ENCODE measurements at places on chromosomes 5 and 9. TPM values are rescaled to one million over a fixed set of nuclear protein-coding genes. Genes with fewer than 3 reads are reported as not detected.
A peak's percentile ranks its signal among the peaks of the same experiment; 100 is the strongest.

GRCh38 chr5:136631186-136631585 lies 265.8 kb upstream of the TRPC7 start:
- no peak for DNase-seq

DNA sequence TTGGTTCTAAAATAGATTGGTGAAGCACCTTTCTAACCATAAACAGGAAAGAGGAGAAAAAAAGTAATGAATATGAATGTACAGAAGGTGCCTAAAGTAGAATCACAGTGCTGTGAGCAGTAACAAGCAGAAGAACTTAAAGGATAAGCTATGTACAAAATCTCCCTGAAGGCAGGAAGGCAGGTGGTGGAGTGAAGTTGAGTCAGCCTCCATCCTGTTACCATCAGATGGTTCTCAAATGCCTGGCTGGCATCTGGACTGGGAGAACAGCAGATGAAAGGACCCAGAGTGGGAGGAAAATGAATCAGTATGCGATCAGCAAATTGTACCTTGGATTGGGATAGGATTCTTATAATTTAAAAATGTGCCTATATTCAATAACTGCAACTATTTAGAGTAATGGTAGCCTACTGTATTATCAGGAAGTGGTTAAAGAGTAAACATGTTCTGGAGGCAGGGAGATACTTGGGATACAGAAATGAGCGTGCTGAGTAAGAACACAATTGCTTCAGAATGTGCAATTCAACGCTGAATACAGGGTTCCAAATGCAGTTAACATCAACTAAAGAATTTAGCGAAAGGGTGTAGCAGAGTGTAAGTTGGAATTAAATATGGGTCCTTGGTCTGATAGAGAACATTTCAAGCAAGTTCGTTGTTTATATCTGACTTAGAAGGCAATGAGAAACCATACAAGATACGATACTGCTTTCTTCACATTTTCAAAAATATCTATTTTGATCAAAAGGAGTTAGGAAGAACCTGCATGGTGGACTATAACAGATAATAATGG lies 21.1 kb upstream of the FER start:
- DNase-seq = no peak

- no peak for DNase-seq
Measured at GRCh38 chr9:70835323-70835722, 286.1 kb downstream of the TRPM3 start.

The UNC13B gene
- polyA plus RNA-seq = 27.5 TPM

GRCh38 chr5:160605266-160605665 lies 183.6 kb downstream of the PTTG1 start:
- no peak for DNase-seq

GRCh38 chr9:121858788-121859187 lies 207.4 kb downstream of the DAB2IP start:
- DNase-seq = no peak

DNA sequence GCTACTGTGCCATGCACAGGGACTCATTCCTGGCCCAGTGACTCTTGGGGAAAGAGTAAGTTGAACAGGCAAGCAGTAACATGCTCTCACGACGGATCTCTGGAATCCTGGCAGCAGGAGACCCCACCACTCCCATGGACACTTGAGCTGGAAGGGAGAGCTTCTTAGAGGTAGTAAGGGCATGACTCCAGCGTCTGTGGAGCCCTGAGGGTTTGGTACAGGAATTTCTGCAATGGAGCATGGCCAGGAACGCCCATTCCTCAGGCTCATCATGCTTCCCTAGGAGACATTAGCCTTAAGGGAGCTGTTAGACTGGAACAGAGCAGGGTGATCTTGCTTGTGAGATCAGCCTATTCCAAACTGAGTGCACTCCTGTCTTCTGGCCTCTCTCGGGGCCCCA lies 212.9 kb downstream of the MAT2B start:
- DNase-seq = no peak

The TMEFF1 gene
- 4.4 TPM for polyA plus RNA-seq

GRCh38 chr5:15529821-15530220 lies 29.8 kb downstream of the FBXL7 start:
- no peak for DNase-seq

The NIPBL gene
- 81.8 TPM for polyA plus RNA-seq

The SH2D3C gene
- 13.8 TPM for polyA plus RNA-seq

DNA sequence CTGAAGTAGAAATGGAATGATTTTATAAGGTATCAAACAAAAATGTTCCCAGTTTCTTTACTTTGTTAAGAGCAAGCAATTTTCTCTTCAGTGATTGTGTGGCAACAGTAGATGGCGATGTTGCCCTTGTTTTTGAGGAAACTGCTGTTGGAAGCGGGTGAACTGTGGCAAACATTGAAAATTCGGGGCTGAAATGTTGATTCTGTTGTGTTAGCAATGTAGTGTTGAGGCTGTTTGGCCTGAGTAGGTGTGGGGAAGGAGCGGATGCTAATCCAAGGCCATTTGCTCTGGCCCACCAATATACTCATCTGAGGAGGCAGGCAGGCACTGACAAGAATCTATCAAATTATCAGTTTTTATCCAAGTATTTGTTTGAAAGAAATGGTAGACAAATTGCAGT lies 129.8 kb downstream of the SLC12A2 start:
- peak; percentile 57 for DNase-seq

- DNase-seq = no peak
Measured at GRCh38 chr5:142357469-142358090, 32.8 kb upstream of the SPRY4 start.

The TRAF1 gene
- polyA plus RNA-seq = 7.3 TPM

DNA sequence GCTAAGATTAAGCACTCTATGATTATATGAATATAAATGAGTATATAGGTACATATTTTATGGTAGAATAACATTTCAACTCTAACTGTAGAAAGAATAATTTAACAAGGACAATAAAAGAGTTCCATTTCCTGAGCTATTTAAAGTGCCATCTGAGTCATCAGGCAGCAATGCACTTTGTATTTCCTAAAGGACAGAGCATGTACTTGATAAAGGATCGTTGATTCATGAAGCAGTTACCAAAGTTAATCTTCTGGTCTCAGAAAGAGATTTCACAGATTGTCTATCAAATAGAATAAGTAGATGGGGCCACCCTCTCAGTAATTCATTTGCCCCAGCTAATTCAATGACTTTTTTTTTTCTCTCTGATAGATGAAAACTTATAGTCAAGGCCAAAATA lies 747.8 kb downstream of the CDH18 start:
- no peak for DNase-seq

DNA sequence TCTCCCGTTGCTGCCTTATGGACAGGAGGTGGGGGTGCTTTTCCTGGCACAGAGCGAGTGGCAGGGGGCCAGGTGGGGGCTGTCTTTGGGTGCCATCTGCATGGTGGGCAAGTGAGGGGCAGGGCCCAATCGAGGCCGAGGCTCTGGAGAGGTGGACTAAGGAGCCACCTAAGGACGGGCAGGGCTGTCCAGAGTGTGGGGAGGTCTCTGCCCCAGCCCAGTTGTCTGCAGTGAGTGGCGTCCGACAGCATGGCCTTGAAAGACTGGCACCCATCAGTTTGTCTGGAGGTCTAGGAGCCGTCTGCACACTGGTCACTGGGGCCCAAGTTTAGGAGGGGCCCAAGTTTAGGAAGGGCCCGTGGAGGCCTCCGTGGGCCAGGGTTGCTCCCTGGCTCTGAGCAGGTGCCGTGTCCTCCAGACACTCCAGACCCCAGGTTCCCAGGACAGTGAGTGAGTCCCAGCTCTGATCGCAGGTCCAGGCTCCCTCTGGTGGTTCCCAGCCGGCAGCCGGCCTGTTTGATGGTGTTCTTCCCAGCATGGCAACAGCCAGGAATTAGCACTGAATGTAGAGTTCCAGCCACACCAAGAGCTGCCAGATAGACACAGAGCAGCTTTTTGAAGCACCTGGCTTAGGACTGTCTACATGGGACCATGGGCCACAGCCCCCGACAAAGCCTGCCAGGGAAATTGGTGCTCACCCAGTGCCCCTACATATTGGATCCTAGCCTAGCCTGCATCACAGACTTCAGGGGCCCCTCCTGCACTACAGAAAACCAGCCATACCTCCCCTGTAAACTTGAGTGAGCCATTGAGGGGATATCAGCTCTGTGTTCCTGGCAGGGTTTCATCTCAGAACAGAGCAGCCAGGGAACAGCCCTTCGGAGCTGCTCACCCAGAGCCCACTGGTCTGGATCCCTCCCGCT lies 120.9 kb downstream of the WNK2 start:
- DNase-seq = peak; percentile 18

DNA sequence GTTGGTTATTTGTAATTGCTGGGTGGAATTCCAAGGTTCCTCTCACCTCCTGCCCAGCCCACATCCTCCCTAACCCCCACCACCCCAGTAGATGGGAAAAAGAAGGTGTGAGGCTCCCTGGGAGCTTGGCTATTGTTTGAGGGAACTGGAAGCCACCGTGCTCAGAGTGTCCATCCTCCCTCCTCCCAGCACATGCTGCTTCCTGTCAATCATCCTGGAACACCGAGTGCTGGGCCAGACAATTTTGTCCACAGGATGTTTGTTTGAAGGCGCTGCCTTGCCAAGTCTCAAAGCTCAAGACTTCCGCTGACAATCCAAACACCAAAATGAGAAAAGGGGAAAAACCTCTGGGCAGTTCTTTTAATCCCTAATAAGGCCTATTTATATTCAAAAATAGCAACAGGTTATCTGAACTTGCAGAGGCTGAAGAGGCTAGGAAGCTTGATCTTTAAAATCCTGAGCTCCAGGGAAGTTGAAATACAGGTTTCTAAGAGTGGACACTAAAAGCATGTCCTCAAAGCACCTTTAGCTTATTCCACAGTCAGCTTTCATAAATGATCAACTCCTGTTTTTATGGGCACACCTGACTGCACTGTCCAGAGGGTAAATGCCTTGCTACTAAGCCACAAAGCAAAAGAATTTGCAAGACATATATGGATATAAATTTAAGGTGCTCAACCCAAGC lies 286.7 kb downstream of the NFIB start:
- DNase-seq = peak; percentile 42

The EXD3 gene
- 12.9 TPM for polyA plus RNA-seq

GRCh38 chr9:82597241-82598203 lies 465.4 kb downstream of the RASEF start:
- DNase-seq = no peak

The LMX1B gene
- polyA plus RNA-seq = 20.2 TPM

GRCh38 chr5:149847611-149848010 lies 97.0 kb downstream of the PDE6A start:
- no peak for DNase-seq

The F2RL1 gene
- 1.0 TPM for polyA plus RNA-seq

DNA sequence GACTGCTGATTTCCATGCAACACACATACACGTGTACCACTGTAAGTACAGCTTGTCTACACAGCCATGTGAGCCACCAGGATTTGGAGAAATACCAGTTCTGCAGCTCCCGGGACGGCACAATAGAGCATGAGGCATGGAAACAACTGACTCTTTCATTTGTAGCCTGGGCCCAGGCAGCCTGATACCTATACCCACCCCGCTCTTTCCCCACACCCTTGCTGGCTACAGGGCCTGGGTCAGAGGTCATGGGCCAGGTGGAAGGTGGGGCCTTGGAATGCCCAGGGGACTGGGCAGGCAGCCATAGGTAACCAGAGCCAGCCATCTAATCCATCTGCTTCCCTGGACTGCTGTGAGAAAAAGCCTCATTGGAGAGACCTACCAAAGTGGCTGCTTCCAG lies 39.0 kb upstream of the ZSWIM6 start:
- DNase-seq = no peak

- no peak for DNase-seq
Measured at GRCh38 chr9:110319781-110320492, 17.7 kb downstream of the TXNDC8 start.

- no peak for DNase-seq
Measured at GRCh38 chr5:179874536-179875292, 16.1 kb upstream of the MRNIP start.

- DNase-seq = peak; percentile 36
Measured at GRCh38 chr5:169272731-169273427, 28.1 kb downstream of the SLIT3 start.

GRCh38 chr5:34040472-34040871 lies 2.5 kb downstream of the C1QTNF3 start:
- no peak for DNase-seq

DNA sequence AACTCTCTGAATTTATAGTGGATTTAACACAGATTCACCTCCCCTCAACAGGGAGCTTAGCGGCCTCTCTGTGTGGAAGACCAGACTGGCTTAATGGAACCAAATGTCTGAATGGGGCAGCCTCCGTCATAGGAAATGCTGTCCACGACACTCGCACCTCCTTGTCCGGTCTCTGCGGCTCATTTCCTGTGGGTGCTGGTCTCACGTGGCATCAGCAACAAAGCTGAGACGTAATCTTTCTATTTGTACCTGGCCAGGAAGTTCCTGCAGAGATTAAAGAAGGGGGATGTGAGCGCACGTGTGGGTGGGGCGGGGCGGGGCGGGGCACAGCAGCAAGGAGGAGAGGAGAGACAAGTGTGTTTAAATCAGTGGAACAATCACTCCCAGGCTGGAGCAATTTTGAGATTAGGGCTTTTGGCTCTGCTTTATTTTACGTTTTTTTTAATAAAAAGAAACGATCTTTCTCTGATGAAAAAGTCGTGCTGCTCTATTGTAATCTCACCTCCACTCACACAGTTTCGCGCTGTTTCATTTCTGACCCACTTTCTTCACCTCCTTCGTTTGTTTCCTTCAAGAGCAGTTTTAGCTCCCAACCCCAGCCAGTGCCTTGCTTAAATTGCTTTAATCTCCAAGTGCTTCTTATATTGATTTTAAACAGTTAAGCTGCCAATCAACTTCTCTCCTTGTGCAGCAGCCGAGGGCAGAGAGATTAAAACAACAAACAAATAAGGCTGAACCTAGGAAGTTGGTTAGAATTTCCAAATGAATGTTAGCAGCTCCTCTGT lies 132.2 kb upstream of the ASTN2 start:
- DNase-seq = no peak

- DNase-seq = no peak
Measured at GRCh38 chr9:79577969-79578723, 6.4 kb downstream of the TLE4 start.

- DNase-seq = no peak
Measured at GRCh38 chr5:5688194-5688924, 265.9 kb downstream of the ICE1 start.

GRCh38 chr5:115601701-115602590 lies at the start of gene TICAM2:
TSS of gene TICAM2 (minus strand) at chr5:115602479. CDS start at chr5:115581256, 21,223 bp downstream.
- no peak for DNase-seq

DNA sequence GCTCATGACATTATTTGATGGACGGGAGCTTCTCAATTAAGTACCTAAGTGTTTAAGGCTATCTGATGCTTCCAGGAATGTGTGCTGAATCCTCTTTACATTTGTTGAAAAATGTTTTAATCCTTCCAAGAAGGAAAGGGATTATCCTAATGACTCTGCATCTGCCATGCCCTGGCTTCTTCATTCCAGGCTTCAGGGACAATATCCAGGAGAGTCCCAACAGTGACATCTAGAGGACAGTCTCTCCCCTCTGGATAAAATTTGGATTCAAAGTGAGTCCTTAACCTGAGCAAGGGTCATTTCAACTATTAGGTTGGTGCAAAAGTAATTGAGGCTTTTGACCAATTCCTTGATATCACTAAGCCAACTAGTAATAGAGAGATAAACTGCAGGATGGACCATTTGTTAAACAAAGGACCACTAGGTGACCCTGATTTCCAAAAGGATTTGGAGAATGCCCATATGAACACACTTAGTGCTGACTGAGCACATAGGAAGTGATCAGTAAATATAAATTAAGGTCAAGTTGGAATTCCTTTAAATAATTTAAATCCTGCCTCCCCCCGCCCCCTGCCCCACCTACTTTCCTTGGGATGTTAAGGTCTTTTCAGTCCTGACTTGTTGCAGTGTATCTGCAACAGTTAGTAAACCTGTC lies 19.1 kb downstream of the TNFSF8 start:
- DNase-seq = no peak

All from left renal pelvis (tissue), 4 donors.